ENCODE measurements at places on chromosomes 2 and 18.

GRCh38 chr2:43950383-43951008 is 45.3 kb downstream of the LRPPRC start:
- DNase-seq, result no peak

DNA sequence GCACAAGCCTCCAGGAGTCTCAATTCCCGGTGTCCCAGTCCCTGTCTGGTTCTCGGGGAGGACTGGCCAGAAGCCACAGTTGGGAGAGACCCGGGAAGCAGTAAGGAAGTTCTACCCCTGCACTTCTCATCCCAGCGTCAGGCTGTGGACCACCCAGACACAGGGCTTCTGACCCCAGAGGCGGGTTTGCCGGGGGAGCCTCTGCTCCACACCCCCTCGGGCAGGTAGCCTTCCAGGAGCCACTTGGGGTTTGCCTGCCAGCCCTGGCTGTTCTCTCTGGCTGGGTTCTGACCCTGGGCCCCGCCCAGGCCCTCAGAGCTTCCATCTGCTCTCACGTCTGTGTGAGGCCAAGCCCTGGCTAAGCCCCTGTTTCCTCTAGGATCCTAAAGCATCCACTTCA is 94.4 kb upstream of the GPC1 start:
- no peak for DNase-seq

- DNase-seq, result no peak
Observed at GRCh38 chr18:76679259-76679658, 143.1 kb upstream of the ZNF236 start.

GRCh38 chr2:86336675-86337243 is 667 bp downstream of the REEP1 start:
- no peak for DNase-seq

GRCh38 chr2:203033395-203033794 is 18.7 kb downstream of the NBEAL1 start:
- no peak for DNase-seq

- no peak for DNase-seq
Observed at GRCh38 chr2:191152482-191153240, 1.9 kb upstream of the STAT4 start.

- no peak for DNase-seq
Observed at GRCh38 chr18:28684746-28685355, 507.9 kb upstream of the CDH2 start.

DNA sequence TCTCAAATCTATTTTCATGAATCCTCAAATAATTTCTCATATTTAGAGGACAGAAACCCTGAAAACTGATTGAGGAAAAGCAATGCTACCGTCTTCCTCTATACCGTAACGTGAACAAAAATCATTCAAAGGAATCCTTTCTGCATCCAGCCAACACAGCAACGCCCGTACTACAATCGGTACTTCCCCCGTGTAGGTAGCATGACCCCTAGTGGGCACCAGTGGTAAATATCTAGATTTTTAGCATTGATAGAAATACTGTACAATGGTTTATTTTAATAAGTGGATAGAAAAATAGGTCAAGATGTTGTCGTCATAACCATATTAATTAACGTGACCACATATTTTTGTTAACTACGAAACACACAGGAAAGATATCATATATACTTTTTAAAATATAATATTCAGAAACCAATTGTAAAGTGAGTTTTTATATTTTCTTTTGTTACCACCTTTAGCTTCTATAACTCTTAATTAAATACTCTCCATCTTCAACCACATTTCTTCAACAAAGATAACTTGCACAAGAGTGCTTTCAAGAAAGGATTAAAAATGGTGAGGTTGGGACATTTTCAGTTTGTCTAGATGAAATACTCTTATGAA is 194.1 kb downstream of the SS18 start:
- no peak for DNase-seq

- DNase-seq, result no peak
Observed at GRCh38 chr2:71801969-71802368, 345.7 kb downstream of the CYP26B1 start.

- no peak for DNase-seq
Observed at GRCh38 chr2:3602553-3603339, 7.8 kb downstream of the COLEC11 start.

- no peak for DNase-seq
Observed at GRCh38 chr18:12477606-12478005, 69.9 kb downstream of the PRELID3A start.

GRCh38 chr18:57004366-57005121 is 142.3 kb upstream of the BOD1L2 start:
- no peak for DNase-seq

DNA sequence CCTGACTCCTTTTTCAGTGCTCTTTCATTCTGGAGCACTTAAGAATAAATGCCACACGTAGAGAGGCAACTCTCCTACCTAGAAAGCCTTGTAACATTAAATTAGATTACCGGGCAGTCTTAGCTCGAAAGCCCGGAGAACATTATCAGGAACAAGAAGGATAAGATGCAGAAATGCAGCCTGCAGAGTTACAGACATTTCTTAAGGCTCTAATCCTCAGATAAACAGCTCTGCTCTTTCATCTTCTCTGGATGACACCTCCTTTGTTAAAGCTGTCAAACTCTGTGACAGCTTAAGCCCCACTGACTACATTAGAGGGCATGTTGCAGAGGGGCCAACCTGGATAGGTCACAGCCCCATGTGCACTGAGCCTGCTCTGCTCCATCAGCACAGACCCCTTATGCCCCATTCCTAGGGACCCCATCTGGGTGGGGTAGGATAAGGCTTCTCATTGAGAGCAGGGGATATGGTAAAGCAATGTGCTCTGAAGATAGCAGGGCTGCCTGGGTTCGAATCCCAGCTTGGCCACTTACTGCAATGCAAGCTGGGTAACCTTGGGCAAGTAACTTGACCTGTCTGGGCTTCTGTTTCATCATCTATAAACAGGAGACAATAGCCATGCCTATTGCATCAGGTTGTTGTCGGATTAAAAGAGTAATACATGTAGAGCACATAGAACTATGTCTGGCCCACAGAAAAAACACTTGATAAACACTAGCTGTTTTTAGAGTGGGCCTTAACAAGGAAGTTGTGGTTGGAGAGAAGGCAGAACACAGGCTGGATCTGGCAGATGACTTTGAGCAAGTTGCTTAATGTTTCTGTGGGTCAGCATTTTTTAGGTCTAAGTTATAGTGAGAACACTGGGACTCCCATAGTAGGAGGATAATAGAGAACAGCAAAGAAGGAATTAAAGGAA is 111.4 kb downstream of the THNSL2 start:
- no peak for DNase-seq

GRCh38 chr2:40204268-40204667 is 247.6 kb downstream of the SLC8A1 start:
- DNase-seq, result no peak

DNA sequence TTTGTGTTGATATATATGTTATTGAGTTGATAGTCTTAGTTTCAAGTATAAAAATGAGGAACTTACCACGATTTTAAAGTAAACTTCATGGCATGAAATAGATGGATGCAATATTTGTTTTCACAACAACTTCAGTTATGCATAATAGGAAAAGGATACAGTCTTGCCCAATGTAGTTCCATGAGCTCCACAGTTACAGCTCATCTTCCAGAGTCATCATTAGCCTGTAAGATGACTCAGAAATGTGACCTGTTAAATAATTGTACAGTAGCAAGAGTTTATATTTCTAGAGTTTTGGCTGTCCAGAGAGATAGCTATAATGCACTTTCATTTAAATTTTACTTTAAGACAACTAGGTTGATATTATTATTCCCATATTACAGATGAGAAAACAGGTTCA is 80.9 kb upstream of the ARHGAP28 start:
- no peak for DNase-seq

GRCh38 chr2:62184512-62185230 is 11.2 kb upstream of the B3GNT2 start:
- no peak for DNase-seq

DNA sequence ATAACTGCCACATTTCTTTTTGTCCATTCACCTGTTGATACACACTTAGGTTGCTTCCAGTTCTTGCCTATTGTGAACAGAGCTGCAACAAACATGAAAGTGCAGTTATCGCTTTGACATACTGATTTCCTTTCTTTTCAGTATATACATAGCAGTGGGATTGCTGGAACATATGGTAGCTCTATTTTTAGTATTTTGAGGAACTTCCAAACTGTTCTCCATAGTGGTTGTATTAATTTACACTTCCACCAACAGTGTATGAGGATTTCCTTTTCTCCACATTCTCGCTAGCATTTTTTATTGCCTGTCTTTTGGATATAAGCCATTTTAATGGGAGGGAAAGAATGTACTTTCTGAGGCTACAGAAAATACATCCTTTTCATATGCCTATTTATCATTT is 167.4 kb downstream of the GULP1 start:
- no peak for DNase-seq

GRCh38 chr2:85727798-85728197 is 26.0 kb upstream of the ATOH8 start:
- no peak for DNase-seq

DNA sequence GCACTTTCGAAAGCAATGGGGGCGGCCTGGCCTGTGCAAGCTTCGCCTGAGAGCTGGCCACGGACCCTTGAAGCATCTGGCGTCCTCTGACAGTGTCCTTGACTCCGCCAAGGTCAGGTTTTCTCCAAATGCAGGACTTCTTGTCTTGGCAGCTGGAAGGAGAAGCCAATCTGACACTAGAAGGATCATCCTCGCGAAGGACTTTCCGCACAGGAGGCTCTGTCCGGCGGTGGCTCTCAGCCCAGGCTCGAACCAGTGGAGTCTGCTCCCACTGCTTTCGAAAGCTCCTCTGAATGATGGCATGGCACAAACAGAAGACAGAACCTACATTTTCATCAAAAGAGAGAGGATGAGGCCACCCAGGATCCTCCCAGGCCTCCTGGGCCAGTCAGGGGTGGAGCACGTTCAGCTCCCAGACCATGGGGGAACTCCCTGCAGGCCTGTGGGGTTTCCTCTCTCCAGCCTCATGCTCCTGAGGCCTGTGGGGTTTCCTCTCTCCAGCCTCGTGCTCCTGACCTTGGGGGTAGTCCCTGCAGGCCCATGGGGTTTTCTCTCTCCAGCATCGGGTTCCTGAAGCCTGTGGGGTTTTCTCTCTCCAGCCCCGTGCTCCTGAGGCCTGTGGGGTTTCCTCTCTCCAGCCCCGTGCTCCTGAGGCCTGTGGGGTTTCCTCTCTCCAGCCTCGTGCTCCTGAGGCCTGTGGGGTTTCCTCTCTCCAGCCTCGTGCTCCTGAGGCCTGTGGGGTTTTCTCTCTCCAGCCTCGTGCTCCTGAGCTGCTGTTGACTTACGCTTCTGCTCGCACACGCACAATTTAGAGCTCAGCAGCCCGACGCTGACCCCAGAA is 396.5 kb upstream of the SALL3 start:
- no peak for DNase-seq

- DNase-seq, result no peak
Observed at GRCh38 chr2:47897883-47898731, 8.2 kb downstream of the FBXO11 start.

GRCh38 chr2:235690082-235690808 is 196.4 kb downstream of the AGAP1 start:
- no peak for DNase-seq

DNA sequence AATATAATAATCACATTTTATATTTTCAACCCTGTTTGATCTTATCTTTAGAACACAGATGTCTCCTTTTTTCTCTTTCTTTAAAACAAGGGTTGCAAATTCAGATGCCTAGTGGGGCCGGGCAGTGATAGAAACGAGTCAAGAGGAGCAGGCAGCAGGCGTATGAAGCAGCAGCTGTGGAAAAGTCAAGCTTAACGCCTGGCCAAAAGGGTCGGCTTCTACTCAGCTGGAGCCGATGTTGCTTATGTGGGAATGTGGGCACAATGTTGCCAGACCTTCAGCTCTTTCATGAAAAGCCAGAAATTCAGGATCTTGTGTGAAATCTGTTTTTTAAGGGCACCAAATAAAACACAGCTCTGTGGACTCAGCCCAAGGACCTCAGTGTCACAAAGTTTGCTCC is 642.7 kb downstream of the ARHGAP15 start:
- DNase-seq, result no peak

- DNase-seq, result no peak
Observed at GRCh38 chr18:59787998-59788790, 91.0 kb upstream of the CCBE1 start.

DNA sequence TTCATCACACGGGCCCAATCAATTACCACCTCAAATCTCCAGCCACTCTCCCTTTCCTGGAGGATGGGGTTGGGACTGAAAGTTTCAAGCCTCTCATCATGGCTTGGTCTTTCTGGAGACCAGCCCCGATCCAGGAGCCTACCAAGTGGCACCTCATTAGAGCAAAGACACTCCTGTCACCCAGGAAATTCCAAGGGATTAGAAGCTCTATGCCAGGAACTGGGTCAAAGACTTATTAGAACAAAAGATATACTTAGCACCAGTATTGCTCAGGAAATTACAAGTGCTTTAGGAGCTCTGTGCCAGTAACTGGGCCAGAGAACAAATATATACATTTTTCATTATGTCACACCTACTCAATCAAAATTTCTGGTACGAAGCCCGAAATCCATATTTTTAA is 14.3 kb downstream of the SLC25A52 start:
- DNase-seq, result no peak

GRCh38 chr18:29248805-29249204 is 1071.9 kb upstream of the CDH2 start:
- DNase-seq, result no peak

DNA sequence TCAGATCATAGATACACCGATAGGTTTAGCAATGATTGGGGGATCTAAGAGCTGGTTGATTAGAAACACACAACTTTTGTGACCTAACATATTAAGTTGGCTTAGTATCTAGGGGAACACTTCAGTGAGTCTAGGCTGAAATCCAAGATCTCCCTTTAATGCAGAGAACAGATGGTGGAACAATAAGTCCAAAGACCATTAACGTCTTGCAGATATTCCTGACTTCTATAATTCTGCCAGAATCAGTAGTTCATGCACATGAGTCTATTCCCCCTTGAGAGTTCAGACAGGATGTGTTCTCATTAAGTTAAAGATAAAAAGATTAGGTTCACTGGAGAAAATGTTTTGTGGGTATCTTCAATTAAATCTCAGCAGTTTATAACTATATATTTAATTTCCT is 506.5 kb downstream of the TSN start:
- no peak for DNase-seq

DNA sequence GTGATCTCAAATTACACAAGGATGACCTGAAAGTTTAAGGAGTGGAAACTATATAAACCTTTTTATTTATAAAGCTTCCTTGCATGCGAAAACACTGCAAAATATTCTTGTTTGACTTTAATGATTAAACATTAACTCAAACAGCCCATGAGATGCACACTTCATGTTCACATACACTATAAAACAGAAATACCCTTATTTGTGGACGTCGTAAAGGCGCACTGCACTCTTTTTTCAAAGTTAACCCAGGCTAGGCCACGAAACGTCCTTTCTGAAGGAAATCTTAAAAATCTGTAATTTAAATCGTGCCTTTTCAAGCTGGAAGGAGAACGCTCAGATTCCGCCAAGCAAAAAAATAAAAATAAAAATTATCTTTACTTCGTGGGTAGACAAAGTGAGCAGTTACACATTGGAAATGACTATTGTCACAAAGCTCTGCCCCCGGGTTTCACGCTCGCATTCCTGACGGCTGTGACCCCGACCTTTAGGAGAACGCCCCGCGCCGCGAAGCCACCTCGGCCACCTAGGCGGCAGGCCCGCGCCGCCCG is 728 bp downstream of the FAM168B start:
- DNase-seq, result no peak

GRCh38 chr2:134308474-134309385 is 54.9 kb downstream of the MGAT5 start:
- DNase-seq, result no peak

Measured in stimulated activated naive B cell treated with anti-CD40 and anti-IgM and Interleukin-4, amounts not matched to agents 10 μg/mL and 1 μg/mL and 100 μg/mL, for 72 hours (primary cell).